ENCODE measurements at places on chromosomes 11 and 22.

GRCh38 chr11:128133501-128133900 lies 453.9 kb downstream of the ETS1 start:
- no peak for DNase-seq

DNA sequence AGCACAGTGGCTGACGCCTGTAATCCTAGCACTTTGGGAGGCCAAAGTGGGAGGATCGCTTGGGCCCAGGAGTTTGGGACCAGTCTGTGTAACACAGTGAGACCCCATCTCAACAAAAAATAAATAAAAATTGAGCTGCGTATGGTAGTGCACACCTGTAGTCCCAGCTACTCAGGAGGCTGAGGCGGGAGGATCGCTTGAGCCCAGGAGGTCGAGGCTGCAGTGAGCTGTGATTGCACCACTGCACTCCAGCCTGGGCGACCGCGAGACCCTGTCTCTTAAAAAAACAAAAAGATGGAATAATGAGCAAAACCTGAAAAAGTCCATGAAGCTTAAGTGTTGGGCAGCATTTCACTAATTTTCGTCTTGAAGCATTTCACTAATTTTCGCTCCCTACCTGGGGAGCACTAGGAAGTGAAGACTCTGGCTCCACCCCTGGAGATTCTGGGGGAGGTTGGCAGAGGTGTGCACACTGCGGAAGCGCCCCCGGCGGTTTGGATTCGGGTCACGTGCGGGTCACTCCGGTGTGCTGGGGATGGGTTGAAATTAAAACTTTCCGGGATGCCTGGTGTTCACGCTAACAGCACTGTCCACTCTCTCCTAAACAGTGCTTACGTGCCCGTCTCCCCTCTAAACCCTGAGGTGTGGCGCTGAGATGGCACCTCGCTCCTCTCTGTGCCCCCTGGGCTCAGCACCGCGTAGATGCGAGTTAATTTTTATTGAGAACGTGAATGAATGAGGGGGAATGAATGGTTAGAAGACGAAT lies 906 bp upstream of the NAA40 start:
- DNase-seq = no peak

GRCh38 chr11:119659971-119660723 lies 68.9 kb downstream of the NECTIN1 start:
- DNase-seq = no peak

GRCh38 chr11:66787934-66788758 lies 55.1 kb upstream of the RCE1 start:
- DNase-seq = no peak

DNA sequence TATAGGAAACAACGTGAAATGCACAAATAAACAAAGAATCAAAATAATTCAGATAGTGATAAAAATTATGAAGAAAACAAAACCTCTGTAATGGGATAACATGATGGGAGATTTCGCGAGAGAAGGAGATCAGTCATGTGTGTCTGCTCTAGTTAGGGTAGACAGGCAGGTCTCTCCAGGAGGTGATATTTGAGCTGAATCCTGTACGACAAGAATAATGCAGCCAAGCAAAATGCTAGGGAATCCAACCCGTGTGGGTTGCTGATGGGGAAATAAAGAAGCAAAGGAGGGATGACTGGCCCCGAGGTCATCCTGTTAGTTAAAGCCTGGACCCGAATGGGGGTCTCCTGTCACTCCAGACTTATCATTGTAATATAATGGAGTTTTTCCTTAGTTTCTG lies 16.0 kb downstream of the MAML2 start:
- DNase-seq = no peak

- DNase-seq = peak; percentile 10
Observed at GRCh38 chr11:116732271-116733042, 40.3 kb downstream of the BUD13 start.

DNA sequence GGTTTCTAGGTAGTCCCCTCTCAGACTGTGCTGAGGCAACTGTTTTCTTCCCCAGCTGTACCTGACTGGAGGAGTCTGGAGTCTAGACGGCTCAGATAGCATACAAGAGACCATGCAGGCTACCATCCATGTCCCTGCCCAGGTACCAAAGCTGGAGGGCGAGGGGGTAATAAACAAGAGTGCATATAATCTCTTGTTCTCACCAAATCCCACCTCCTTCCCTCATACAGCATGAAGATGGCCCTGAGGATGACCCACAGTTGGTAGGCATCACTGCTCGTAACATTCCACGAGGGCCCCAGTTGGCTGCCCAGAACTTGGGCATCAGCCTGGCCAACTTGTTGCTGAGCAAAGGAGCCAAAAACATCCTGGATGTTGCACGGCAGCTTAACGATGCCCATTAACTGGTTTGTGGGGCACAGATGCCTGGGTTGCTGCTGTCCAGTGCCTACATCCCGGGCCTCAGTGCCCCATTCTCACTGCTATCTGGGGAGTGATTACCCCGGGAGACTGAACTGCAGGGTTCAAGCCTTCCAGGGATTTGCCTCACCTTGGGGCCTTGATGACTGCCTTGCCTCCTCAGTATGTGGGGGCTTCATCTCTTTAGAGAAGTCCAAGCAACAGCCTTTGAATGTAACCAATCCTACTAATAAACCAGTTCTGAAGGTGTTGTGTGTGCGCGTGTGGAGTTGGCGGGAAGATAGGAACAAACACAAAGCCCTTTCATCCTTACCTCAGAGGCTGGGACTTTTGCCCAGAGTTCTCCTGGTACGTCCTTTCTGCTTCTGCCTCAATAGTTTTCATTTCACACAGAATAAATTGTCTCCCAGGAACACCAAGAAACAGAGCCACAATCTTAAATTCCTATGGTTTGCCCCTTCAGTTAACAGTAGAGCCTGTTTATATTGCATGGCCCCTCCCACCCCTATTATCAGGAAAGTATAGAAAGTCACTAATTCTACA lies 8.5 kb downstream of the HMBS start:
- DNase-seq = no peak

GRCh38 chr22:40426594-40427333 lies 56.4 kb downstream of the SGSM3 start:
- DNase-seq = no peak

- DNase-seq = no peak
Observed at GRCh38 chr11:66207816-66208215, 60.6 kb upstream of the RAB1B start.

DNA sequence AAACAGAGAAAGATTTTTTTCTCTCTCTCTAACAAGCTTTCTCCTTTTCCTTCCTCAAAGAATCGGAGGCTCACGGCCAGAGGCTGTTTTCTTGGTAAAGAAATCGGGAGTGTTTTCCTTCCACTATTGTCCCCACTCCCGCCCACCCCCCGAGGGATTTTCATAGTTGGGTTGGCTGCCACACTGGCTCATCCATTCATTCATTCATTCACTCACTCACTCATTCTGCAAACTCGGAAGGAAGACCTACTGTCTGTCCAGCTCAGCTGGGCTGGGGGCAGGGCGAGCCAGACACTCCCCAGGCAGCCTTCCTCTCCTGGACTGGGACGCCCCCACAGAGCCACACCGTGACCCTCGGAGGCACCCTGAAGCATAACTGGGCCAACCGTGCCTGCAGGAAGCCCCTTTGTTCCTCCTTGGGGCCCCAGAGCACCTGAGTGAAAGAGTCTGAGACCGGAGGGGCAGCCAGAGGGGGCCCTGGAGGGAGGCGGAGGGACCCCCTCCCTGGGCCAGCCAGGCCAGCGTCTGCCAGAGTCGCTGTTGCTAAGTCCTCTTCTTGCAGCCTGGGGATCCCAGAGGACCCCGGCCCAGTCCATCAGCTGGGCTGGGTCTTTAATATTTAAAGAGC lies 17.0 kb downstream of the CDKN1C start:
- no peak for DNase-seq

GRCh38 chr11:13064593-13064992 lies 55.5 kb downstream of the RASSF10 start:
- DNase-seq = no peak

DNA sequence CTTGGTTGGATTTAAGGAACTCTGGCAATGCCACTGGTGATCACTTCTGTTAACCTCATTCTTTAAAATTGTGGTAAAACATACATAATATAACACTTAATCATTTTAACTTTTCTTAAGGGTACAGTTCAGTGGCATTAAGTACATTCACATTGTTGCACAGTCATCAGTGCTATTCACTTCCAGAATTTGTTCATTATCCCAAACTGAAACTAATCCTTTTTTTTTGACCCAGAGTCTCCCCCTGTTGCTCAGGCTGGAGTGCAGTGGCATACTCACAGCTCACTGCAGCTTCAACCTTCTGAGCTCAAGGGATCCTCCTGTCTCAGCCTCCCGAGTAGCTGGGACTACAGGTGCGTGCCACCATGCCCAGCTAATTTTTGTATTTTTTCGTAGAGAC lies 10.6 kb downstream of the ELF5 start:
- no peak for DNase-seq

DNA sequence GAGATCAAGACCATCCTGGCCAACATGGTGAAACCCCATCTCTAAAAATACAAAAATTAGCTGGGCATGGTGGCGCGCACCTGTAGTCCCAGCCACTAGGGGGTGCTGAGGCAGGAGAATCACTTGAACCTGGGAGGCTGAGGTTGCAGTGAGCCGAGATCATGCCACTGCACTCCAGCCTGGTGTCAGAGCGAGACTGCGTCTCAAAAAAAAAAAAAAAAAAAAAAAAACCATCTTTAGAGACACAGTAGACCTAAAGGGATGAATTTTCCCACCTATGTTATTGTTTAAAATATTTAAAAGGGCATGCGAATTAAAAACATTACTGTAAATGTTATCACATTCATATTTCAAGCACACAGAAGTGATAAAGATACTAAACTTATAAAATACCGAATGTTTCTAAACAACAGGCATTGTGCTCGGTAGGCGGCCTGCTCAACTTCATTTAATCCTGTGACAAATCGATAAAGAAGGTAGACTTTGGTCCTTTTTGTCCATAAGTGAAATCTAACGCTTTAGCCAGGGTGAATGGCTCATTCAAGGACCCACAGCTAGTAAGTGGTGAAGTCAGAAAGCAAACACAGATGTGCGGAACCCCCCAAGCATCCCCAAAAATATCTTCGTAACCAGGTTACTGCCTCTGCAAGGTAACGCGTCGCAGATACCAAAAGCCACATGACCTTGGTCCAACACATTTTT lies 16.1 kb downstream of the NCAPD3 start:
- DNase-seq = no peak

- no peak for DNase-seq
Observed at GRCh38 chr22:48299124-48299523, 1528.5 kb downstream of the BRD1 start.

GRCh38 chr22:36247955-36248354 lies 5.0 kb upstream of the APOL1 start:
- no peak for DNase-seq

- peak; percentile 71 for DNase-seq
Observed at GRCh38 chr11:12086271-12087074, 23.9 kb upstream of the MICAL2 start.

DNA sequence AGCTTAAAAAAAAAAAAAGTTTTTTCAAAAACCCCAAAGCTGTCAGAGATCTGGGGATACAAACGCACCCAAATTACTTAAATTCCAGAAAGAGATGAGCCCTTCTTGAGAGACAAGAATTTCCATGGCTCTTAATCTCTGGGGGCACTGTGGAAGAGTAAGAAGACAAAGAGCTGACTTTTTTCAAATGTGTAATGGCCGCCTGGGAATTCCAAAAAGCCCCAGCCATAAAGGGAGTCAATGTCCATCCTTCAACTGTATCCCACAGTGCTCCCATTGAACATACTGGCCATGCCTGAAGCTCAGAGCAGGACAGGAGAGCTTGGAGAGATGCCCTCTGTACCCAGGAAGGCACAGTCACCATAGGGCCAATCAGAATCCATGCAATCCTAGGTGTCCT lies 37.4 kb upstream of the ASPHD2 start:
- no peak for DNase-seq

GRCh38 chr11:100863080-100863581 lies 176.0 kb downstream of the ARHGAP42 start:
- no peak for DNase-seq

DNA sequence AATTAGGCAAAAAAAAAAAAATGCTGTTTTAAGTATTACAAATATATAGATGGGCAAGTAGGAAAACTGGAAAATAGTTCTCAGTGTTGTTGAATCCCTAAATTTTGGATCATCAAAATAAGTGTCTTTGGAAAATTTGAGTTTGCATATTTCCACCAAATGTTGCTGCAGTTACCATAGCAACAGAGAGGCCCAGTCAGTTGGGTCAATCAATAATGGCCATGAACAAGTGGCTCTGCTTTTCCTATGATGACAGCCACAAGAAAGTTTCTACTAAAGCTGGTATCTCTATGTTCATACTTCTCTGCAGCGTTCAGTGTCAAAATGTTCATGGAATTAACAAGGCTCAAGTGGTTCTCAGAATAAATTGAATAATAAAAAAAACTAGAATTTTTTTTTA lies 79.1 kb downstream of the SERGEF start:
- no peak for DNase-seq

GRCh38 chr22:21568347-21569075 lies 997 bp downstream of the UBE2L3 start:
- DNase-seq = no peak

DNA sequence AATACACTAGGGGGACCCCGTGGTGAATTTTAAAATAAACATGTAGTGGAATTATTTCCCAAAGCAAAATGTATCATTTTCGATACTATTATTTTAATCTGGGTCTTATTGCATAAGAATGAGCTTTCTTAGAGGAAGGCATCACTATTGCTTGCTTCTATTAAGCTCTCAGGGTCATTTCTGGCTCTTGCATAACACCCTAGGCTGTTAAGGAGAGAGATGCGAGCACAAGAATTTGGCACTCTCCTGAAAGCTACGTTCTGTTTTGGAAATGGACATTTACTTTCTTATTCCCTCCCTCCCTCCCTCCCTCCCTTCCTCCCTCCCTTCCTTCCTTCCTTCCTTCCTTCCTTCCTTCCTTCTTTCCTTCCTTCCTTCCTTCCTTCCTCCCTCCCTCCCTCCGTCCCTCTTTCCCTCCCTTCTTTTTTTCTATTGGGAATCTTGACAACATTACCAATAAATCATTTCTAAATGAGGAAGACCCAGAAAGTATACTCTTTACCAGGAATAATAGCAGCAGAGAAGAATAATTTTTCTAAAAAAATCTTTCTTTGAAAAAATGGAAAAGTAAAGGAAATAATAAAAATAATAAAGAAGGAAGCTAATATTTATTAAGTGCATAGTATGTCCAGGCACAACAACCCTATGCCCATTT lies 83.6 kb upstream of the BDNF start:
- no peak for DNase-seq

DNA sequence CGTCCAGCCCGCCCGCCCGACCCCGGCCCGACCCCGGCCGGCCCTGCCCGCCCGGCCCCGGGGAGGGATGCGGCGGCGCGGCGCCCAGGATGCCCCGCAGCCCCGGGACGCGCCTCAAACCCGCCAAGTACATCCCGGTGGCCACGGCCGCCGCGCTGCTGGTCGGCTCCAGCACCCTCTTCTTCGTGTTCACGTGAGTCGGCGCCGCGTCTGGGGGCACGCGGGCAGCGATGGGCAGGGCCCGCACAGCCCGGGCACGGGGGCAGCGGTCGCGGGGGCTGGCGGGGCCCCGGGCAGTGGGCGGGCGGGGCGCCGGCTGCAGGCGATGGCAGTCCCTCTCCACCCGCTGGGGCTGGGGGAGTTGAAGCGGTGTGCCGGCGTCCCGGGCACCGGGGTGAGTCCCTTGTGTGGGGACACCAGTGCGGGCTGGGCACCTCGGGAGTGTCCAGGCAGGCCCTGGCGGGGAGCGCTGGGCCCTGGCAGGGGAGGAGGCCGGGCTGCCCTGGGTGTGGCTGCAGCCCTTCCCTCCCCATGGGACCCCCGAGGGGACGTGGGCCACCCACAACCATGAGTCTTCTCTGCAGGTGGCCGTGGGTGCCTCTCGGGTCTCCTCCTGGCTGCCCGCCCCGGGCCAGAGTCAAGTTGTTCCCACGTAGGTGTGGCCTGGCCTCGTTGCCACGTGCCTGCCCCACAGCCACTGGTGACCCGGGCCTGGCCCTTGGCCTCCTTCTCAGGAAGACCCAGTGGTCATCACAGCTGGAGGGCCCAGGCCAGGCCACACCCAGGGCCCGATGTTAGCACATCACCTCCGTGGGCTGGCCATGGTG lies 468 bp downstream of the ZDHHC8 start:
- DNase-seq = no peak
